GM12864 (cell line): ENCODE measurements at places on chromosomes 12 and 14.

GRCh38 chr14:20855652-20856291 is 35.4 kb upstream of the RNASE3 start:
- peak; percentile 44 for DNase-seq

DNA sequence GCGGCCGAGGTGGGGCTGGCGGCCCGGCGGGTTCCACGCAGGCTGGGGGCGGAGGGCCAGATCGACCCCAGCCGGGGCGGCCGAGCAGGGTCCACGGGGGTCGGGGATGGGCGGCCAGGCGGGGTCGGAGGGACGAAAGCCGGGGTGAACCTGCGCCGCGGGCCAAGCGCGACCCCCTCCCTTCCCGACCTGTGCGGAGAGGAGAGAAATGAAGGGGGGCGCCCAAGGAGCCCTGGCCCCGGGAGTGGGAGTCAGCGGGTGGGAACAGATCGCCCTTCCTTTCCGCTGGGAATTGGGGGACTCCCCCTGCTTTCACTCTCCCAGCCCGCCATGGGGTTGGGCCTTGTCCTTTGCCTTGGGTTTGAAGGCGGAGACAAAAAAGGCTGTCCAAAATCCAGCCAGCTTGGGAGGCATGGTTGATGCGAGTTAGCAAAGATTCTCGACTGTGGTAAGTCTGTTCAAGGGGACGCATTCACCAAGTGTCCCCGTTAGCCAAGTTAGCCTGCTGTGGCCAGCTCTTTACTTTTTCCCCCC is 559 bp upstream of the CKAP4 start:
- no peak for DNase-seq

DNA sequence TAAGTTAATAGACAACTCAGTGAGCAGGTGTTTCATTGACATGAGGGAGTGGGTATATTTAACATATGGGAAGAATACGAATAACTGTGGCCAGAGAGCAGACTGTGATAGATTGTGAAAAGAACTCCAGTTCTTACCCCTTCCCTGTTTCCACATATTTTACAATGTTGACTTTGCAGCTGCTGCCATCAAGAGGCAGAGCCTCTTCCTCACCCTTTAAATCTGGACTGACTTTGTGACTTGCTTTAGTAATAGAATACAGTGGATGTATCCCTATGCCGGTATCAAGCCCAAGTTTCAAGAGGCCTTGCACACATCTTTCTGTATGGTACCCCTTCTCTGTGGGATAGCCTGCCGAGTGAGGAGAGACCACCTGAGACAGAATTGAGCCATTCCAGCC is 356.7 kb downstream of the ETNK1 start:
- DNase-seq = no peak

- DNase-seq = no peak
These were observed 21.3 kb upstream of the COX6A1 start for GRCh38 chr12:120416490-120417216.

GRCh38 chr12:132279184-132279889 is 50.1 kb downstream of the GALNT9 start:
- no peak for DNase-seq

GRCh38 chr12:6701078-6701768 is 608 bp upstream of the PIANP start:
- DNase-seq = no peak

DNA sequence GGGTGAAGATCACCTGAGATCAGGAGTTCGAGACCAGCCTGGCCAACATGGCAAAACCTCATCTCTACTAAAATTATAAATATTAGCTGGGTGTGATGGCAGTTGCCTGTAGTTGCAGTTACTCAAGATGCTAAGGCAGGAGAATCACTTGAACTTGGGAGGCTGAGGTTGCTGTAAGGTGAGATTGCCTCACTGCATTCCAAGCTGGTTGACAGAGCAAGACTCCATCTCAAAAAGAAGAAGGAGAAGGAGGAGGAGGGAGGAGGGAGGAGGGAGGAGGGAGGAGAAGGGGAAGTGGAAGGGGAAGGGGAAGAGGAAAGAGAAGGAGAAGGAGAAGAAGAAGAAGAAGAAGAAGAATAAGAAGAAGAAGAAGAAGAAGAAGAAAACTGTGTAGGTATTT is 17.0 kb downstream of the RNASE10 start:
- no peak for DNase-seq

- DNase-seq = no peak
These were observed 31.4 kb upstream of the RTRAF start for GRCh38 chr14:51957950-51958349.

DNA sequence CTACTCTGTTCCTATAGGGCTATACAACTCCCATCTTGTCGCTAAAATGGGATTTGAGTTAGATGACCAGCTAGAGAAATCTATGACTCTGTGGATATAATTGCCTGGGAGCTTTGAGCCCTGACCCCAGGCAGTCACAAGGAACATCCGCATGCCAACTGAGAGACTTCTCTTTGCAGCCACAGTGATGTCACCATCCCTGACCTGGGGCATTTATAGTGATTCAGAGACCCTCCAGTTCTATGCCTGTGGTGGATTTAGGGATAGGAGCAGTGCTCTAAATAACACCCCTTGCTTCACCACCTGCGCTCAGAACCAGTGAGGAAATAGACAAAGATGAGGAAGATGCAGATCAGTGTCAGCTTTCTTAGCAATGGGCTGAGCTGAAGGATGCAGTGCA is 86.2 kb downstream of the RIN3 start:
- no peak for DNase-seq

- no peak for DNase-seq
These were observed 1.7 kb upstream of the DUSP6 start for GRCh38 chr12:89353823-89354611.

DNA sequence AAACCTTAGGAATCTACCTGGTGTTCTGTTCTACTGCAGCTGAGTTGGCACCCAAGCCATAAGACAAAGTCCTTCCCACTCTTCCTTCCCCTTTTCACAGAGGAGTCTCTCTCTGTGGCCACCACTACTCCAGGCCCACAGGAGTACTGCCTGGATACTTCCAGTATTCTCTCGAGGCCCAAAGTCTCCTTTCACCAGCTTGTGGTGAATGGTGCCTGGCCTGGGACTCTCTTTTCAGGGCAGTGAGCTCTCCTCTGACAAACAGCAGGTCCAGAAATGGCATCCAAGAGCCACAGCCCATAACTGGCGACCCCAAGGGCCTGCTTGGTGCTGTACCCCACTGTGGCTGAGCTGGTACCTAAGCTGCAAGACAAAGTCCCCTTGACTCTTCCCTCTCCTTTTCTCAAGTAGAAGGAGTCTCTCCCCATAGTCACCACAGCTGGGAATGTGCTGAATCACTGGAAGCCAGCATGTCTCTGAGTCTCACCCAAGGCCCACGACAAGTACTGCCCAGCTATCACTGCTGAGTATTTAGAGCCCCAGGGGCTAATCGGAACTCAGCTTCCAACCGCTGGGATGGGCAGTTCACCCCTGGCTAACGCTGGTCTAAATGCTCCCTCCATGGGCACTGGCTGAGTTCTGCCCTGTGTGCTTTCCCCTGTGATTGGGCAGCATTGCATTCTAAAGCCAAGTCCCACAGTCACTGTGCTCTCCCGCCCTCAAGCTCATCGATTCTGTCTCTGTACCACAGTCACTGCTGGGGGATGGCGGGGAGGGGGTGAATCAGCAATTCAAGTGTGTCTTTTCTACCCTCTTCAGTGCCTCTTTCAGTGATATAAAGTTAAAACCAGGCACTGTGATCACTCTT is 6.1 kb downstream of the A2ML1 start:
- DNase-seq = no peak

- peak; percentile 35 for DNase-seq
These were observed 900 bp downstream of the C2CD5 start for GRCh38 chr12:22543246-22544037.

DNA sequence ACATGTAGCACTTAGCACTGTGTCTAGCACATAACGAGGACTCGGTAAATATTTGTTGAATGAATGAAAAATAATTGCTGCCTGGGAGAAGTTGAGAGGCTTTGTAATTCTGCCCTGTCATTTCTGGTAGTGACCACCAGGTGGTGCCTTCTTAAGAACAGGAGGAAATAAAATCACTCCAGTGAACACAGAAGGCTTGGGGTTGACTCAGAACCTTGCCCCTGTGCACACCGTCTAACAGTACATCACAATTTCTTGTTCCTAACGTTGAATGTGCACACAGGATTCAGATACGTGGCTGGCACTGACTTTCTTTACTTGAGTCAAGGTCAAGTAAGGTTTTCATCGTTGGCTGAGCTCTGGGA is 91.8 kb downstream of the RGS6 start:
- peak; percentile 58 for DNase-seq

GRCh38 chr12:108792361-108793292 is 61.3 kb upstream of the CORO1C start:
- DNase-seq = no peak

DNA sequence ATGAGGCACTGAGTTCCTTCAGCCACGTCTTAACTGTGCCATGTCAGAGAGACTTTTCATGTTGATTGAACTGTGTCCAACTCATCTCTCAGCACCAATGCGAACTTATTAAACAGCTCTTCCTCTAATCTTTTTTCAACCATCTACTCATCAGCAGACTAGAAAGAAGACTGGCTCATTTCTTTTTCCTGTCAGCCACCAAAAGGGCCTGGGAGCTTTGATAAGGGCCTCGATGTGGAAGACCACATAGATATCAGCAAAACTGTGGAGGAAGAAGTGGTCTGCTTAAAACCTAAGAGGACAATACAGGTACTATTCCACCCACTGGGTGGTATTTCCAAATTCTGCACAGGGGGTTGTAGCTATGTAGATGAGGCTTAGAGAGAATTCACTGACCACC is 3.6 kb upstream of the PLXNC1 start:
- no peak for DNase-seq

- DNase-seq = no peak
These were observed 21.1 kb downstream of the OR6J1 start for GRCh38 chr14:22623047-22623446.

DNA sequence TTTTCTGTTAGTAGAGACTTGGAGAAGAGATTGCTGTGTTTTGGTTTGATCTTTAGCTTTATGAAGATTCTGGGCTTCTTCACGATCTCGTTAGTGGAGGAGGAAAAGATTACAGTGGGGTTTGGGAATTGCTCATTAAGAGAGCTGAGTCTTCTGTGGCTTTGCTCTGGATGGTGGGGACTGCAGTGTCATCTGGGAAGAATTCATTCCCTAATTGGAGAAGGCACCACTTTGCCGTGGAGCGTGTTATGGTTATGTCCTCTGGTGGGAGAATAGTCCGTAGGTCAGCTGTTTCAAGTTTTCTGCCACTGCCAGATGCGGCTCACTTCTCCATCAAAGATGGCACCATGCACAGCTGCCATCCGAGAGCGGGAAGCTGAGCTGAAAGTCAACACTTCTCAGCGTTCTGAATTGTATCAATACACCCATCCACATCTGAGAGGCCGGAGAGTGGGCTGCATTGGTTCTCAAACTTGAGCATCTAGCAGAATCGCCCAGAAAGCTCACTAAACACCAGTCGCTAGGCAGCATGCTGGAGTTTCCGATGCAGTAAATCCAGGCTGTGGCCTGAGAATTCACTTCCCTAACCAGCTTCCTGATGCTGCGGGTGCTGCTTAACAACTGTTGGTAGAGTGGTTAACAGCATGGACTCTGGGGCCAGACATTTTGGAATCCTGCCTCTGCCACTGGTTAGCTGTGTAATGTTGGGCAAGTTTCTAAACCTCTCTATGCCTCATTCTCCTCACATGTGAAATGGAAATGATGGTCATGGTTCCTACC is 117.8 kb downstream of the PLXNC1 start:
- DNase-seq = no peak

DNA sequence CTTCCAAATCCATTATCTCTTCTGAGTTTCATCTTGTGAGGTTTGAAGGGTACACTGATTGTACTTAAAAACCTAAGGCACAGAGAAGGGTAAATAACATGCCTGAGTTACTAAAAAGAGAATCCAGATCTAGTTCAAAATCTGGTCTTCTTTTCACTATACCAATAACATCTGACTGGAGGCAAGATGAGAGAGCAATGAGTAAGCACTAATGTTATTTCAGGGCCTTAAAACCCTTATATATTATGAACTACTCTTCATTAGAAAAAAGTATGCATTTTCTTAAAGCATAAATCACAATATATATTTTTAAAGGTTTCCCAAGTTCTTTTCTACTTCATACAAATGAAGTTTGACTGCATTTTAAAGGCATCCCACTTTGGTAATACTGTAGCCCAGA is 60.2 kb downstream of the GXYLT1 start:
- DNase-seq = no peak

- DNase-seq = no peak
These were observed 5.4 kb upstream of the PLBD1 start for GRCh38 chr12:14573118-14573517.

GRCh38 chr14:101022121-101022520 is 118.6 kb upstream of the RTL1 start:
- DNase-seq = no peak

DNA sequence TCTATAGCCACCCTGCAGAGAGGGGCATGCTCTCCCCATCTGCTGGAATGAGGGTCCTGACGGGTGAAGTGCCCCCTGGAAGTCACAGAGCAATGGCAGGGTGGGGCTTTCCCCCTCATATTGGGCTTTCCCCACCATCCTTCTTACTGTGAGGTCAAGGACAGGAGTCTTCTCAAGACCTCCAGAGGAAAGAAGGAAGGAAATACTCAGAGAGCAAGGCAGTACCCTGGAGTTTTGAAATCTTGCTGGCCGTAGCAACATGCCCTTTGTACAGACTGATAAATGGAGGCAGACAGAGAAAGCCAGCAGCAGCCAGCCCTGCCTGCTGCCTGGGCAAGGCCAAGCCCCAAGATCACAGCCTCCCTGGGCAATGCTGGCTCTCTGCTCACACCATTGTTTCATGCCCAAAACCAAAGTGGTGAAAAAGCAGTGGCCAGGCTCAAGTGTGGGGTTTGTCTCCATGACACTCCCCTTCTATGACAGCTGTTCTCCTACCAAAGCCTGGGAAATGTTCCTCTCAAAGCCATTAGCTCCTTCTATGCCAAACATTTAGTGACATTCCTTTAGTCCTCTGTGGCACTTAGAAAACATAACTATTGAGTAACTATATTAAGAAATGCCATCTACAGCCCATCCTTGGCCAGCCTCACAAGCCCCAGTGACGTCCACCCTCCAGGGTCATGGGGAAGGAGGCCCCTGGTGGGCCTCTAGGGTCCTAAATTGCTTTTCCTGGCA is 13.2 kb upstream of the ITPK1 start:
- no peak for DNase-seq

- DNase-seq = no peak
These were observed 1.3 kb upstream of the MYG1 start for GRCh38 chr12:53298164-53298563.

- DNase-seq = no peak
These were observed 237.0 kb upstream of the SSTR1 start for GRCh38 chr14:37970696-37971095.

DNA sequence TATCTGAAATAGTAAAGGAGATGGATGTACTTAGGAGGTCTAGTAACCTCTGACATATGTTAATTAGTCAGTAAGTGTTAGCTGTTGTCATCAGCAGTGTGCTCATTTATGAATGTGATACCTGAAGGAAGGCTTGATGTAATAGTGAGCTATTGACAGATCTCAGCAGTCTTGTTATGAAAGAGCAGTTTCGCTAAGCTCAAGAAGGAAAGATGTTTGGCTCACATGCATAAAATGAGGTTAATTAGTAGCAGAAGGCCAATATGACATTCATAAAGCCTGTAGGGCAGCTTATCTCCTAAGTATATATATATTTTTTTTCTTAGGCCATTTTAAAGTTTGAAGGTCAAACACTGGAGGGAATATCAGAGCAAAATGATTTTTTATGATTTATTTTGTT is 2.8 kb downstream of the FAM234B start:
- no peak for DNase-seq
